Endodermal cell (in vitro differentiated cells): ENCODE measurements at places on chromosomes 12 and 14.

DNA sequence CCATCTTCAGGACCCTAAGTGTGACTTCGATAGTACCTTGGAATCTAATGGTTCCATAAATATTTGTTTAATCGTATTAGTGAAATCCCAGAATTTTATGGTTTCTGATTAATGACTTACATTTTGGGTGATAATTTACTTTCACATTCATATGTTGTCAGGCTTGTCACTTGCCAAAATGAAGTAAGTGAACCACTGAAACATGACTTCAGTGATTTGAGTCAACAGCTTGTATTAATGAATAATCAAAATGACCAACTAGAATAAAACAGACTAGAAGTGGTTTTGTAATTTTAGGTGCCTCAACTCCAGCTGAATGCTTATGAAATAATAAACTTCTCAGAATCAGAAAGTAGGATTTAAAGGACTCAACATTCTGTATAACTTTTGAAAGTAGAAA lies 517.1 kb downstream of the PRKD1 start:
- DNase-seq: no peak

DNA sequence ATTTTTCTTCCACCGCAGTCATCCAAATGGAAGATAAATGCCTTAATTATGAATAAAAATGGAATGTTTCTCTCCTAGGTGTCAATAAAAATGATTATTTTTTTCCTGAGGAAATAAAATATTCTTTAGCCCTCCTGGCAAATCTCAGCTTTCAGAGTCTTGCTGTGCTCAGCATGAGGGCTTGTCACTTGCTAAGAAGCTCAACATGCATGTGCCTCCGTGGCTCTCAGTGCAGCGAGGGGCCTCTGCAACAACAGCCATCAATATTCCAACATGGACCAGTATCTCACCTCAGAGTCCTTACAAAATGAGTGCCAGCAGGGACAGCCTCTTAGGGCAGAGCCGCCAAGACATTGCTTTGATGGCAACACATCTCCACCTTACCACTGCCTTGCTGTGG lies 159.5 kb upstream of the TMPO start:
- DNase-seq: peak; percentile 67

- no peak for DNase-seq
These were observed 494.5 kb downstream of the TMEM132D start for GRCh38 chr12:129409281-129409680.

DNA sequence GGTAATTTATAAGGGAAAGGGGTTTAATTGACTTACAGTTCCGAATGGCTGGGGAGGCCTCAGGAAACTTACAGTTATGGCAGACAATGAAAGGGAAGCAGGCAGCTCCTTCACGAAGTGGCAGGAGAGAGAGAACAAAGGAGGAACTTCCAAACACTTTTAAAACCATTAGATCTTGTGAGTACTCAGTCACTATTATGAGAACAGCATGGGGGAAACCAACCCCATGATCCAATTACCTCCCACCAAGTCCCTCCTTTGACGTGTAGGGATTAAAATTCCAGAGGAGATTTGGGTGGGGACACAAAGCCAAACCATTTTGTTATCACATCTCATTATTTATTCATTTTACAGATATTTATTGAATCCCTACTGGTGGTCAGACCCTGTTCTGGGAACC lies 822.8 kb downstream of the GALC start:
- DNase-seq: peak; percentile 79

DNA sequence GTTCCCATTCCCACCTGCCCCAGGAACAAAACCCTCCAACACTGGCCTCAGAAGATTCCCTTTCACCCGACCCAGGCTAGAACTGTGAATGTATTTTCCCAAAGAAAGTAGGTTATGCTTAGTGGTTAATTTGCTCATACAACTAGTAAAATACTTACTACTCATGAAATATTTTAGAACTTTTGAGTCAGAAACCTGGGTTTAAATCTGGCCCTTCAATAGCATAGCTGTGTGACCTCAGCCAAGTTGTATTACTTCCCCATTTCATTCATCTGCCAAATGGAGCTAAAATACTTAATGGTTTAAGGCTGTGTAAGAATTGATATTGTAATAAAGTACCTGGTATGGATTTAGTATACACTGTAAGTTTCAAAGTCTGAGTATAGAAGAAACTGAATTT lies 69.1 kb upstream of the DNM1L start:
- DNase-seq: no peak
